Airway epithelial cell (primary cell): ENCODE measurements at places on chromosomes 6 and 20. TPM values are rescaled to one million over a fixed set of nuclear protein-coding genes. Genes with fewer than 3 reads are reported as not detected.

The BTN1A1 gene
- not detected in 2 replicates for total RNA-seq

The BHLHE23 gene
- total RNA-seq = not detected in 2 replicates

The ENTPD6 gene
- 58.2 and 68.3 TPM in 2 replicates for total RNA-seq

The DEFB132 gene
- not detected in 2 replicates for total RNA-seq

The PTGIS gene
- total RNA-seq = not detected in 2 replicates

The LAMA2 gene
- total RNA-seq = 0.37 and 0.49 TPM in 2 replicates

The CCND3 gene
- 75.5 and 99.1 TPM in 2 replicates for total RNA-seq

The CTCFL gene
- not detected in 2 replicates for total RNA-seq

The RAET1L gene
- total RNA-seq = 23.0 and 27.2 TPM in 2 replicates

The FRK gene
- 2.7 and 3.7 TPM in 2 replicates for total RNA-seq
